ENCODE measurements at places on chromosomes 11 and 22. TPM values are rescaled to one million over a fixed set of nuclear protein-coding genes. Genes with fewer than 3 reads are reported as not detected.

OR4A16 gene
- not detected for total RNA-seq

DENND5A gene
- total RNA-seq, result 40.6 TPM

EMID1 gene
- not detected for total RNA-seq

IGSF9B gene
- 136 TPM for total RNA-seq

- no peak for DNase-seq
Observed at GRCh38 chr22:49956418-49956770, 4.2 kb upstream of the PIM3 start.

GRCh38 chr11:35288817-35289541 lies 130.4 kb downstream of the SLC1A2 start:
- peak; percentile 54 for DNase-seq

Measured in activated CD8-positive, alpha-beta T cell treated with anti-CD3 and anti-CD28 coated beads for 36 hours (primary cell).